ENCODE measurements at places on chromosomes 1 and 21. TPM values are rescaled to one million over a fixed set of nuclear protein-coding genes. Genes with fewer than 3 reads are reported as not detected.

DNA sequence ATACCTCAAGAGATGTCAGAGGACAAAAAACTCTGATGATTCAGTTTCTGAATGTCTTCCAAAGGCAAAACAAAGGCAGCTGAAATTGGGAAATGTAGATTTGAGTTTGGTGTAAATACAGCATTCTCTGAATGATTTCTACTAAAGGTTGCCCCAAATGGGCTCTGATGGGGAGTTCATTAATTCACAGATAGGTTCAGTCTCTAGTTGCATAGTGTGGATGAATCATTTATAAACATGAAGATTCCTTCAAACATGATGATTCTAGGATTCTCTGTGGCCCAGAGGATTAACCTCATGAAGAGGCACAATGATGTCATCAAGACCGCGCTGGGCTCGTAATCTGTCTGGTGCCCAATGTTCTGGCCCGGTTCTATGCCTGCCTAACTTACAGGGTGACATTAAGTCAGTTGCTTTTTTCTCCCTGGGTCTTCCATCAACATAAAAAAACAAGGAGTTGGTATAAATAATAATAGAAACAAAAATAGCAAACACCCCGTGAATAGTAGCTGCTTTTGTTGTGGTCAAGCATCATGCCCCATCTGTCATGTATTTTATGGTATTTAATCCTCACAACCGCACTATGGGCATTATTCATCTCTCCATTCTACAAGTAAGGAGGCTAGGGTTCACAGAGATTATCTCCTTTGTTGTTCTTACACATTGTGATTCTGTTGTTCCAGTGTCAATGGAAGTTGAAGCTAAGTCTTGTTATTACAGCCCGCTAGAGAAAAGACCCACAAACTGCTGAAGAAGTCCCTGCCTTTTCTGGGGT, 509.6 kb upstream of the USP24 start:
- H3K4me3 ChIP-seq: no peak overlapping the region
- DNase-seq: no peak
- no peaks in the 10 kb centered on the region for H3K36me3 ChIP-seq
- H3K27ac ChIP-seq: no peak overlapping the region
- no peaks in the 10 kb centered on the region for H3K4me1 ChIP-seq

The PLA2G4A gene
- 0.97 TPM for total RNA-seq

The IL20 gene
- total RNA-seq: not detected

DNA sequence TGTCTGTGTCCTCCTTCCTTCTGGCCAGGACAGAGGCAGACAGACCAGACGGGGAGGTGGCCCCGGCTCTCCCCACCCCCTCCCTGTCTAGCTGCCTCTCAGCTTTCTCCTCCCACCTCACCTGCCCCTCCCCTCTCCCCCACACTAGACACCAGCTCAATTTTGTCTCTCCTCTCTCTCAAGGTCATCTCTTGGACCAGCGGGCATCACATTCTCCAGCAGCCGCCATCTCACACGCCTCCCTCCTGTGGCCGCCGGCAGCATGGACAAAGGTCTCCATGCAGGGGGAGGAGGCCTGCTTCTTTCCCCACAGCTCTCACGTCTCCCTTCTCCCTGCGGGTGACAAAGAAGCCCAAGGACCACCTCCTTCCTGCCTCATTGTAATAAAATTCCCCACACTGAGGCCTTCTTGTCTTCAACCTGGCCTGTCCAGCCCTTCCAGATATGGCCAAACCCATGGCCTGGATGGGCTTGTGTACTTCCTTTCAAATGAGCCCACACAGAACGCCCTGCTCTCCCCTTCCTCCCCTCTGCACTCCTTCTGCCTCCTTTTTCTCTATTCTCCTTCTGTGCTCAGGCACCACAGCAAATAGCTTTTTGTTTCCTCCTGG, 14.6 kb downstream of the OPTC start:
- H3K27ac ChIP-seq: no peak overlapping the region
- H3K27me3 ChIP-seq: peaks cover 1% of the 10 kb centered on the region
- no peaks in the 10 kb centered on the region for H3K36me3 ChIP-seq
- H3K4me3 ChIP-seq: no peak overlapping the region
- no peak for DNase-seq

DNA sequence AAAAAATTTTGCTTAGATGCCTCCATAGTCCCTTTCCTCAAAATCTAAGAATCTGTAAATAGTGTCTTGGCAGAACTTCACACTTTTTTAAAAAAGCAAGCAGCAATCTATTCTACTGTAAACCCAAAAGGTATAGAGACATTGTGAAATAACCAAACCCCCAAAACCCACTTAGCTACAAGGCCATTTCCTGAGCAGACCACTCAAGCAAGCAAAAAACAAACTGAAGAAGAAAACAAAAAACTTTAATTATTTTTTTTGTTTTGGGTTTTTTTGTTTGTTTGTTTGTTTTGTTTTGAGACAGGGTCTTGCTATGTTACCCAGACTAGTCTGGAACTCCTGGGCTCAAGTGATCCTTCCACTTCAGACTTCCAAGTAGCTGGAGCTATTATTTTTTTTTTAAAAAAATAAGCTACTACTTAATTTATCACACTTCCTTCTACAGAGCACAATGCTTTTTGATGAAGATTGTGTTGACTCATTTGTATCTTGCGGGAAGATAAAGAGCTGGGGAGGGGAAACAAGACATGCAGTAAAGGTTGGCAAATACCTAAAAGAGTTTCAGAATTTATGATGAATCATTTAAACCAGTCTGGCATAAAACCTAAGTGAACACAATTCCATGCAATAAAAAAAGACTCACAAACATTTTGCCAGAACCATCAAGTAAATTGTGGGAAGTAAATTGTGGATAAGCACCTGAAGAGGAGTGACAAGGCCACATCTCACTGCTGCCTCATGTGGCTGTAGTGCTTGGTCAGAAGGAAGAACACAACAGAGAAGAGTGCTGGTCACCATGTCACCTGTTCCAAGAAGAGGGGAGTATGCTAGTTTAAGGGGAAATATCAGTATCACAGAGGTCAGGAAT, 2.7 kb upstream of the PTPN22 start:
- H3K4me1 ChIP-seq: peaks cover 66% of the 10 kb centered on the region
- peak overlapping the region; percentile 87 for H3K27ac ChIP-seq
- H3K36me3 ChIP-seq: peaks cover 13% of the 10 kb centered on the region
- H3K27me3 ChIP-seq: no peaks in the 10 kb centered on the region
- peak; percentile 33 for DNase-seq
- peak overlapping the region; percentile 30 for H3K4me3 ChIP-seq

DNA sequence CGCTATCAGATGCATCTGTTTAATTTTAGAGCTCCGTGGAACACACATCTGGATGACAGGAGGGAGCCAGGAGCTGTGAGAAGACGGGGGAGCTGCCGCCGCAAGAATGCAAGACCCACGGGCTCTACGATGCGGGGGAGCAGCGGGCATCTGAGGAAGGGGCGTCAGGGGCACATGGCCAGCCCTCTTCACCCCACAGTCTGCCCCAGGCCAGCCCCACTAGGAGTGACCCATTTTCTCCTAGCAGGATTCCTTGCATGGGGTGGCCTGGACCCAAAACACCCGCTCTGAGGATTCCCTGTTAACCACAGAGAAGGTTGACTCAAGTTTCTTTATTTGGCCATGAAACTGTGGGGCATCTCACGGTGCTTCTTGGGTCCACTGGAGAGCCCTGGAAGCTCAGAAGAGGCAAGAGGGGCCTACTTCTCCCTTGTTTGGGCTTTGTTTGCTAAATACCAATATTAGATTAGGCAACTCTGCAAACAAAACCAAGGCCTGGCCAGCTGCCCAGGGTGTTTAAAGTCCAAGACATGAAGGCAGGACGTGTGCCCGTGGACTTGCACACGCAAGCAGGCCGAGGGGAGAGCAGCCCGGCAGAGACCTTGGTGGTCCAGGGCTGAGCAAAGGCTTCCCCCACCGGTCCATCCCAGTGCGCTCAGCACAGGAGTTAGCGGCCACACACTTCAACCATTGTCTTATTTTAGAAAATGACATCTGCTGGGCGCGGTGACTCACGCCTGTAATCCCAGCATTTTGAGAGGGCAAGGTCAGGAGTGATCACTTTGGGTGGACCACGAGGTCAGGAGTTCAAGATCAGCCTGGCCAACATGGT, 89.8 kb downstream of the DHRS3 start:
- DNase-seq: no peak
- H3K36me3 ChIP-seq: no peaks in the 10 kb centered on the region
- no peak overlapping the region for H3K4me3 ChIP-seq
- H3K27ac ChIP-seq: no peak overlapping the region

The IGSF9 gene
- total RNA-seq: not detected

DNA sequence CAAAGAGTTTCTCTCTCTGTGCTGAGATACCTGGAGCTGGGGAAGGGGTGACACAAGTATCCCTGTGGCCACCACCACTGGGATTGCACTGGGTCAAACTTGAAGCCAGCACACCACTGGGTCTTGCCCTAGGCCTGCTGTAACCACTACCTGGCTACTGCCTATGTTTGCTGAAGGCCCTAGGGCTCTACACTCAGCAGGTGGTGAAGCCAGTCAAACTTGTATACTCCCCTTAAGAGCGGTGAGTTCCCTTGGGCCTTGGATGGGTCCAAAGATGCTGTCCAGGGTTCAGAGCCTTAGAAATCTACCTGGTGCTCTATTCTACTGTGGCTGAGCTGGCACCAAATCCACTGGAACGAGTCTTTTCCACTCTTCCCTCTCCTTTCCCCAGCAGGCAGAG, 47.0 kb upstream of the WDR26 start:
- H3K36me3 ChIP-seq: peaks cover 3% of the 10 kb centered on the region
- no peak for DNase-seq
- H3K27me3 ChIP-seq: no peaks in the 10 kb centered on the region
- H3K27ac ChIP-seq: no peak overlapping the region

GRCh38 chr1:203440771-203441170, 34.8 kb upstream of the PRELP start:
- H3K27ac ChIP-seq: no peak overlapping the region
- peaks cover 12% of the 10 kb centered on the region for H3K27me3 ChIP-seq
- H3K36me3 ChIP-seq: no peaks in the 10 kb centered on the region
- H3K4me1 ChIP-seq: no peaks in the 10 kb centered on the region

- peaks cover 18% of the 10 kb centered on the region for H3K4me1 ChIP-seq
- no peak for DNase-seq
- no peak overlapping the region for H3K27ac ChIP-seq
- no peaks in the 10 kb centered on the region for H3K36me3 ChIP-seq
Measured at GRCh38 chr21:38989379-38989744, 183.6 kb downstream of the ETS2 start.

The OLIG2 gene
- not detected for total RNA-seq

The EDARADD gene
- 4.8 TPM for total RNA-seq

DNA sequence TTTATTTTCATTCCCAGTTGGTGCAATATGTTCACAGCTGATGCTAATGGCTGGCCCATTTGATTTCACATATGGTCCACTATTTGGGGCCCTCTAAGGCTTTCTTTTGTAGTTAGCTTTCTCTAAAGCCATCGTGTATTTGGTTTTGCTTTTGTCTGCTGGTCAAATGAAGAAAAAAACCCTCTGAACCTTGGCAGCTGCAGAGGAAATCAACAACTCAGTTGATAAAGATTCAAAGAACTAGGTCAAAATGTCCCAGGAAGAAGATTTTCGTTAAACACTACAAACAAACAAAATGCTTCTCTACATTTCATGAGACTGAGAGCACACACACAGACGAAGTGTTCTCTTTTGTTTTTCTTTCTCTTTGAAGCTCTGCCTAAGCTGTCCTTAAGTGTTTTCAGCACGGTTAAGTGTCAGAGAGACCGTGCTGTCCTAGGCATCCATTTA, 655.0 kb downstream of the RWDD3 start:
- no peaks in the 10 kb centered on the region for H3K4me1 ChIP-seq
- H3K36me3 ChIP-seq: no peaks in the 10 kb centered on the region
- no peak for DNase-seq
- no peaks in the 10 kb centered on the region for H3K27me3 ChIP-seq
- H3K4me3 ChIP-seq: no peak overlapping the region

- H3K27ac ChIP-seq: no peak overlapping the region
- no peak for DNase-seq
- peaks cover 10% of the 10 kb centered on the region for H3K36me3 ChIP-seq
Measured at GRCh38 chr1:233278631-233279030, 16.9 kb downstream of the PCNX2 start.

The F13B gene
- total RNA-seq: not detected

The CSF3R gene
- not detected for total RNA-seq

GRCh38 chr1:164602480-164603093, 43.6 kb downstream of the PBX1 start:
- no peak for DNase-seq
- no peaks in the 10 kb centered on the region for H3K4me1 ChIP-seq
- H3K4me3 ChIP-seq: no peak overlapping the region
- no peak overlapping the region for H3K27ac ChIP-seq
- no peaks in the 10 kb centered on the region for H3K36me3 ChIP-seq
- H3K27me3 ChIP-seq: no peaks in the 10 kb centered on the region

DNA sequence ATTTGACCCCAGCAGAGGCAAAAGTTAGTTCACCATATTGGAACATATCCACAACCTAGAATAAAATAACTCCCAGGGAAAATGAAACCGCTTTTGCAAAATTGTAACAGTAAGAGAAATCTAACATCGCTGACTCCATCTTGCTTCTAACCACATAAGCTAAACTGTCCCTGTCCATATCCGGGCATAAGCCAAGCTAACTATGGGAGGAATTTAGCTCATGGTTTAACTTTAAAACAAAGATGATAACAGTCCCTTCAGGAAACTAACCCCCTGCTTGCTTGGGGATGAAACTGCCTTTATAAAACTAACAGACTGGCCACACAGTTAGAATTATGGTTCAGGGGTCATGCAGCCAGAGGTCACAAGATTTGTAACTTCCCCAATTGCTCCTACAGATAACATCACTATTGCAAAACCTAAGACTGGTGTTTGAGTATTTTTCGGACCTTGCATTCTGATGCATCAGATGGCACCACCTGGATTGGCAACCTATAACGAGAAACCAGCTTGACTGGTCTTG, 46.3 kb downstream of the TESK2 start:
- no peak for DNase-seq
- no peaks in the 10 kb centered on the region for H3K27me3 ChIP-seq
- no peaks in the 10 kb centered on the region for H3K4me1 ChIP-seq
- no peak overlapping the region for H3K4me3 ChIP-seq

DNA sequence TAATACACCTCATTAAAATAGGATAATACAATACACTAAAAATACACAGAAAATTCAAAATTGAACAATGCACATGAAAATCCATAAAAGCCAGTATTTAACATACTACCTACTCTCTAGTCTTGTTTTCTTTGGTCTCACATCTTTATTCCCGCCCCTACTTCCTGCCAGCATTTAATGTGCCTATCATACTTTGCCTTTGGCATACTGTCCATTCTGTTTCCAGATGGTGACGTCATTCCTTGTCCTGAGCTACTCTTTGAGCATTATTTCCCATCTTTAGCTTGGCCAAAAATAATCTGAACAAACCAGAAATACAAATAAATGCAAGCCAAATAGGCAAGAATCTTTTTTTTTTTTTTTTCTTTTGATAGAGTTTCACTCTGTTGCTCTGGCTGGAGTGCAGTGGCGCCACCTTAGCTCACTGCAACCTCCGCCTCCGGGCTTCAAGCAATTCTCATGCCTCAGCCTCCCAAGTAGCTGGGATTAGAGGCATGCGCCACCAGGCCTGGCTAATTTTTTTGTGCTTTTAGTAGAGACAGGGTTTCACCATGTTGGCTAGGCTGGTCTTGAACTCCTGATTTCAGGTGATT, 4.4 kb downstream of the HFM1 start:
- no peak overlapping the region for H3K27ac ChIP-seq
- H3K4me3 ChIP-seq: no peak overlapping the region
- peaks cover 26% of the 10 kb centered on the region for H3K27me3 ChIP-seq
- peaks cover 4% of the 10 kb centered on the region for H3K4me1 ChIP-seq
